Putamen (tissue), 1 donor: ENCODE measurements at places on chromosomes 2 and 18.

DNA sequence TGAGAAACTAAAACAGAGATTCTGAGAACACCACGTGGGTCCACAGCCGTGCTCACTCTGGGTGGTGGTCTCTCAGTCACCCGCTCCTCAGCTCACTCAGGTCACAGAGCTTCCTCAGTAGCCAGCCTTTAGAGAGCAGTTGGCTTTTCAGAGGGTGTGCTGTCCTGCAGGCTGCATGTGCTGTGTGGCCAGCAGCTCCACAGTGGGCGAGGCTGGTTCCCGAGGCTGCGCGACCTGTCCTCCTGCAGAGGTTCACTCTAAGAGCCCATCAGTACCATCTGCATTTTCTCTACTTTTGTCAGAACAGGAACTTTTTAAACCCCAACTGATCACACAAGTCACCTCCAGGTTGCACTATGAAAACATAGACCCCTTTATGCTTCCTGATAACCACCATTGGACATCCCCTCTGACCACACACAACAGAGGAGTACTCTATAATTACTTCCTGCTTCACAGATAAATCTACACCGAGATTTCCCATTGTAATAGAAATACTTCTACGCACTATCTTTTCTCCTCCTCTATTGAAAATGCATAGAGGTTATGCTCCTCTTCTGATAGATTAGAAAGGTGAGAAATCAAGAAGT is 93.1 kb downstream of the GYPC start:
- no peak for DNase-seq

GRCh38 chr2:212147921-212148513 is 390.6 kb downstream of the ERBB4 start:
- no peak for DNase-seq

DNA sequence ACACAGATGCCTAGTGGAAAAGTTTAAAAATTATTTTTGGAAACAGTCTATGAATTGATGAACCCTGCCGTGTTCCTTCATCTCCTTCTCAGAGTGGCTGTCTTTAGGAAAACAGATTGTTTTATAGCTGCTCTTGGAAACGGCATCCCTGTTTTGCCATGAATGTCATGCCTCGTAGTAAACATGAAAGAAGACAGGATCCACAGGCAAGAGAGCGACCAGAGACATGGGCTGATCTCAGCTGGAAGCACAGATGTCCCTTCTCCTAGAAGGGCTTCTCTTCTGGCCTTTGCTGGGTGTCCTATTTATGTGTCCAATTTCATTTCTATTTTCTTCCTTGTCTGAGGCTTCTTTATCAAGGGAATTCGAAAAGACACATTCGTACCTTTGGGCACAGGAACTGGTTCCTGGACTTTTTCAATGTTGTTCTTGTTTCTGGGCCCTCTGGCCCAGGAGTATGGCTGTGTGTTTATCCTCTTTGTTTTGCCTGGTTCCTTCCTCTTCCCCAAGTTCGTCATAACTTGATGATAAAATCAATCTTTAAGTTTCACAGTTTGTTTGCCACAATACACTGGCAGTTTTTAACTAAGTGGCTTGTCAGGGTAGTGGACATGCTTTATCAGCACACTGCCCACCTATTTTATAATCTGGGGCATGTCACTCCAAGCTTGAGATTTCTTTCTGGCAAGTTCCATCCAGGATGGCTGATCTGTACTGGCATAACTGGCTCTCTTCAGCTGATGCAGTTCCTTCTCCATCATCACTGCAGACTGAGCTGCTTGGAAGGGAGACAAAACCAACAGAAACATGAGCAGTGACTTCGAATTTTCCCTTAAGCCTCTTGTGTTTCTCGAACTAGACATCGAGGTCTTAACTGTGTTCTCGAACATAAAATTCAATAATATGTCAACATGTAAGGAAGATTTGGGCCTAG is 63.2 kb upstream of the MGAT4A start:
- no peak for DNase-seq

- no peak for DNase-seq
Observed at GRCh38 chr18:14074187-14074586, 58.0 kb downstream of the ZNF519 start.

DNA sequence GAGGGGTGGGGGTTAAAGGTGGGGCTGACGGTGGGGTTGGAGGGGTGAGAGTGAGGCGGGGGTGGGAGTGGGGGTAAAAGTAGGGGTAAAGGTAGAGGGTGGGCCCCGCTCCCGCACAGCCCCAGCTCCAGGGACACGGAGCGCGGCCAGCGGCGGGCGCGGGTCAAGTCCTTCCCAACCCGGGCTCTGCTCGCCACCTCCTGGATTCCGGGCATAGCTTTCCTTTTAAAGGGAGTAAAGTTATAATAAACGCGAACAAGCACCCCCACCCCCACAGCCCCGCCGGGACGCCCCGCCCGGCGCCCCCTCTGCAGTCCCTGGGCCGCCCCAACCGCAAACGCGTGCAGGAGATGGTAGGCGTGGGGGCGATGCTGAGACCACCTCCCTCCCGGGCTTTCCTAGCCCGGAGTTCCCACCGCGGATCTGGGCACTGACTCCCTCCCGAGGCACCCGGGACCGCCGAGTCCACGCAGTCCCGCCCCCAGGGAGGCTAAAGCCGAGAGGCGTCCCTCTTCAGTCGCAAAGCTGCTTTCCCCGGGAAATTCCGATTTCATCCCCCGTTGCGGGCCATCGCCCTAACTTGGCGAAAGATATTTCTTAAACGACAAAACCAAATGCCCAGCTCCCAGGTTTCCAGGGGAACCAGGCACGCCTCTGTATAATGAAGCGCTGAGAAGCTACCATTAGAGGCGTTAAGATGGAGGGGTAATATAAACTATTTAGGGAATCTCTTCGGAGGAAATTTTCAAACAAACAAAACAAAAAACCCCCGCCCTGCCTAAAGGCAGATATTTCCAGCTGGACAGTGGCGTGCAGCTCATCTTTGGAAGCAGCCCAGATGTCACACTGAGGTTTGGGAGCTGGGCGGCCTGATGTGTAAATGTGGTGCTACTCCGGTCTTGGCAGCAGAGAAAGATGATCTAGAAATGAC is at the start of gene LIMS2:
Gene LIMS2, minus strand, starts transcription at position 200 of the 931 bp plus-strand sequence. CDS start 506 bp downstream, outside the sequence.
- DNase-seq = no peak

DNA sequence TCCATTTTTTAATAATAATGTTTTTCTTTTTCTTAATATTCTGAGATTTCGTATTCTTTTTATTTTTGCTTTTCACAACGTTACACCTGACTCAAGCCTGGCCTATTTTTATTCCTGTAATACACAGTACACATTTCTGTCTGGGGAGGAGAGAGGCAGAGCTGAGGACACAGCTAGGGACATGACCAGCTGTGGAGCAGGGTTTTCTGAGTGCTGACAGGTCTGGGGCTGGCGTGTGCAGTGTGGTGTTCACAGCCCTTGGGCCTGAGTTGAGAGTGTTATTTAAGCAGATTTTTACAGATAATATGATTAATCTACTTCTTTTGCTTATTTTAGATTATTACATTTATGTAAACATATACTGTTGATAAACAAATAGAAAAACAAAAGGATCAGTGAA is 55.9 kb downstream of the ZAP70 start:
- DNase-seq = no peak
